Cerebellar cortex (tissue), 1 donor: ENCODE measurements at places on chromosomes 16 and 17.

DNA sequence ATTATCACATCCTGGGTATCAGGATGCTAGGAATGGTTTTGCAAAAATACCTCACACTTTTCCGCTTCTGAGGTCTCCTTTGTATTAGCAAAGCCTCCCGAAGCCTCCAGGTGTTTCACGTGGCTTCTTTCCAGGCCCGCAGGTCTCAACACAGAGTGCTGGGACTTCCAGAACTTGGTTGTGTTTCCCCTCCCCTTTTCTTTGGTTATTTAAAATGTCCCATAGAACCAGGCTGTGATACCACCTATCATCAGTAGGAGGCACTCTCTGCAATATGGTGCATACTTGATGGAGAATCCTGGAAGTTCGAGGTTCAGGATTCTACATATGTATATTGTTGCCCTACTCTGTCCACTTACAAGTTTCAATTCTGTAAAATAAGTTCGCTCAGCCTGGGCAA is 28.8 kb downstream of the ATP2C2 start:
- no peak for DNase-seq

DNA sequence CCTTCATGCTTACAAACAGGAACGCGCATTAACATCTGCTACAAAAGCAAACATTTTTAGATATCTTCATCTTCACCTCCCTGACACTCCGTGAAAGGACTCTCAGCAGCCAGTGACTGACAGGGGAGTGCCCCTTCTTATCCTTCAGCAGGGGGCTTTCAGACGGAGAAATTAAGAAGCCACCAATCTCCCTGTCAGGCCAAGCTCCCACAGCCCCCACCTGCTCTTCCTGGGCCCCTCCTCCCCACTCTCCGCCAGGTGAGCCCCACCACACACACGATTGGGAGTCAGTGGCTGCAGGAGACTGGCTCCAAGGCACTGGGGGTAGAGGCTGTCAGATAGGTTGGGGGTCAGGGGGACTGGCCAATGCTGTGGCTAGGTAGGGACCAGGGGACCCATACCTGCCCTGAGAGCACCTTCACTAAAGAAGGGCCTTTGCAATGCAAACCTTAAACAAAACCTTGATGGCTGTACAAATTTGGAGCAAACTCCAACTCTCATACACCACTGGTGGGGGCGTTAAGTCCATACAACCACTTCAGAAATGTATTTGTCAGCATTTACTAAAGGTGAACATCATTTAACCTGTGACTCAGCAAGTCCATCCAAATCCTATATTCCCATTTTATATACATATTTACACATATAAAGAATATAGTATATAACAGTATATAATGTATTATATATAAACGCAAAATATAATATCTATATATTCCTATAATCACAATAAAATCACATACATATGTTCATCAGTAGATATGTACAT is 232.2 kb downstream of the ZNF423 start:
- no peak for DNase-seq

GRCh38 chr17:18978655-18979054 is 25.9 kb downstream of the FAM83G start:
- no peak for DNase-seq

DNA sequence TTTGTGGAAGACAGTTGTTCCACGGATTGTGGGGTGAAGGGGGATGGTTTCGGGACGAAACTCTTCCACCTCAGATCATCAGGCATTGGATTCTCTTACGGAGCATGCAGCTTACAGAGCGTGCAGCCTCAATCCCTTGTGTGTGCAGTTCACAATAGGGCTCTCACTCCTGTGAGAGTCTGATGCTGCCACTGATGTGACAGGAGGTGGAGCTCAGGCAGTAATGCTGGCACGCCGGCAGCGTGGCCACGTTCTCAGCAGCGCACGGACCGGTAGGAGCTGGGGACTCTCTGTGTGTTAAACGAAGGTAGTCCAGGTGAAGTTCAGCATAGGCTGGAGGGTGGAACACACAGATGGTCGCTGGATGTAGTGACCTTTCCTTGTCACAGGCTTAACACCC is 37.8 kb downstream of the SEC14L1 start:
- peak; percentile 75 for DNase-seq

GRCh38 chr16:1526608-1527555 is 6.6 kb upstream of the TMEM204 start:
- no peak for DNase-seq

DNA sequence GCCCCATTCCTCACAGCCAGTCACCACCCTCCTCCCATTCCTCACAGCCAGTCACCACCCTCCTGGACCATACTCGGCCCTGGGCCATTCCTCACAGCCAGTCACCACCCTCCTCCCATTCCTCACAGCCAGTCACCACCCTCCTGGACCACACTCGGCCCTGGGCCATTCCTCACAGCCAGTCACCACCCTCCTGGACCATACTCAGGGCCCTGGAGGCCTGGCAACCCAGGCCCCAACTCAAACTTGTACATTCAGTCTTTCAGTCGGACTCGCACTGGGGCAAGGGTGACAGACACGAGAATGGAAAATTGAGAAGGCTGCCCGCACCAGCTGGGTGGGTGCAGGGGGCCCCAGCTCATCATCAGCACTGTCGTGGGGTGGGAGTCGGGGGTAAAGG is 30.4 kb upstream of the FOXK2 start:
- no peak for DNase-seq

- DNase-seq: no peak
These were observed 7.2 kb upstream of the MRPS23 start for GRCh38 chr17:57856792-57857620.

- DNase-seq: no peak
These were observed 20.3 kb downstream of the HASPIN start for GRCh38 chr17:3744014-3744413.

DNA sequence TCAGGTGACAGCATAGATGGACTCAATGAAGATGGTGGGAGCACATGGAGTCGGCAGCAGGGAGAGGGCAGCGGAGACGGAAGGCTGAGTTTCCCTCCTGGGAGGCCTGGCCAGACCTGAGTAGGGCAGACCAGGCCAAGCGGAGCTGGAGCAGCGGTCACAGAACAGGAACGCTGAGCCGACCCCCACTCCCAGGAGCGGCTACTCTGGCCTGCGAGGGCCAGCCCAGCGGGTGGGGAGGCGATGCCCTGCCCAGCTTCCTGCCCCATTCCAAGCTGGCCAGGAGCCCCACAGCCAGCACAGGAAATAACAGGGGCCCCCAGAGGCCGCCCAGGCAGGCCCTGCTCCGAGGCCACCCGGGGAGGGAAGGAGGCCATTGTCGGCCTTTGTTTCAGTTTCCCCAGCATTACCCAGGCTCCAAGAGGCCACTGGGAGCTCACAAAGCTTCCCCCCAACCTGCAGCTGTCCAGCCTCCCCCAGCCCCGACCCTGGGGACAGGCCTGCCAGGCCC is 79.8 kb downstream of the ZNF423 start:
- no peak for DNase-seq

GRCh38 chr16:67301080-67301782 is 21.9 kb downstream of the PLEKHG4 start:
- DNase-seq: no peak

DNA sequence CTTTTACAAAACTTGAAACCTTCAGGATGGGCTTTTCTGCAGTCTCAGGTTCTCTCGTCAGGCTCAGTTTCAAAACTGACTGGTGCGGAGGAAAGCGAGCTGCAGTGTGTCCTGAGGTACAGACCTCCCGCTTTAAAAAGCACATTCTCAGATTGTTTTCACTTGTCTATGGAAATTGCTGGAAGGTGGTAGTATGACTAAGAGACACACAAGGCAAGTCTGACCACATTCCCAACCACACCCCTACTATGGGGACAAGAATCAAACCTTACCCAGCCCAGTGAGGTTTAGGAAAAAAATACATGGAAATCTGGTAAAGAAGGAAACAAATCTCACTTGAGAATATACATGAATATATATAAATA is 18.2 kb downstream of the SRP68 start:
- DNase-seq: no peak

GRCh38 chr17:45088741-45089140 is 27.6 kb downstream of the NMT1 start:
- no peak for DNase-seq

DNA sequence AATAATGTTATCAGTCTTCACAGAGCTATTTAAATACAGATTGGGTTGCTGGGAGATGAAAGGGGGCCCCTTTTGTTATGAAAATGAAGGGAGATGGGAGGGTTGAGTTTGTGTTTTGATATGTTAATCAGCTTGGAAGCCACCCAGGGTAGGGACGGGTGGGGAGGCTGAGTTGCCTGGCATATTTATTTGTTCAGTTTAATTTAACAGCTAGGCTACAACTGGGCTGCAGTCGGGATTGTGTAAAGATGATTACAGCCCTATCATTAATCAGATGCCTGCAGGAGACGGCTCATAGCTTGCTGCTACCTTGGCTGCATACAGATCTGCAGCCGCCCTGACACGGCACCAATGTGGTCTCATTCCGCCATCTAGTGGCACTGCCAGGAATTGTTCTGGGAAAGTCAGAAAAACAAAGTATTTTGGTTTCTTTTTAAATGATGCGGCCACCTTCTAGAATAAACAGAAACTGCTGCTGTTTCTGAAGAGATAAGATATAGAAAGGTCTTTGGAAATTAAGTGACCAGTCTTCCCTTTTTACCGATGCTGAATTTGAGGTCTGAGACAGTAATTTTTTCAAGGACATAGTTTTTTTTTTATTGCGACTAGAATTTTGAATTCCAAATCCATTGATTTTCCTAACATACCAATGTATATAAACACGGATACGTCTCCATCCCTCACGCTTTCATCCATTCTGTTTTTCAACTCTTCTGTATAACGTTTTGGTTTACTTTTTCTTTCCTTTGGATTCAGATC is 458.0 kb upstream of the ASIC2 start:
- DNase-seq: peak; percentile 69

- DNase-seq: no peak
These were observed 141.8 kb downstream of the XYLT1 start for GRCh38 chr16:17328932-17329331.

DNA sequence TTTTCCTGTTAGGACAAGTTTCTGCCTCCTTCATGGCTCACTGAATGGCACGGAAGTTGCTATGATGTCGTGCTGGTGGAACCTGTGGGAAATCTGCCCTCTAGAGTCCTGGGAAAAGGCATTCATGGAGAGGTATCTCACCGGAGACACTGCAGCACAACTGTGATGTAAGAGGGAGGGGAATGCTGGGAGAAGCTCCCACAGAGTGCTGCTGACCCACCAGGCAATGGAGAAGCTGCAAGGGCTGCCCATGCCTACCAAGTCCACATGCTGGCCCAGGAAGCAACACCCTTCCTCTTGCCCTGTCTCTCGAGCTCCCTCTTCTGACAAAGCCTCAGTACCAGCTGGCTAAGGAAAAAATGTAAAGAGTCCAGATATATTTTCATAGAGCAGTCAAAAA is 45.2 kb upstream of the SLC5A11 start:
- DNase-seq: peak; percentile 24

GRCh38 chr17:40122136-40122998 is 596 bp downstream of the MSL1 start:
- no peak for DNase-seq

DNA sequence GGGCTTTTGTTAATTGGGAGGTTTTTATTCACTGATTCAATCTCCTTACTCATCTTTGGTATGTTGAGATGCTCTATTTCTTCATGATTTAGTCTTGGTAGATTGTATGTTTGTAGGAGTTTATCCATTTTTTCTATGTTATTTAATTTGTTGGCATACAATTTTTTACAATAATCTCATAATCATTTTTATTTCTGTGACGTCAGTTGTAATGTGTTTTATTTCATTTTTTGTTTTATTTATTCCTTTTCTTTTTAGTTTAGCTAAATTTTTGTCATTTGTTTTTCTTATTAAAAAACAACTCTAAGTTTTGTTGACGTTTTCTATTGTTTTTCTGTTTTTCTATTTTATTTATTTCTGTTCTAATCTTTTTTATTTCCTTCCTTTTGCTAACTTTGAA is 389.8 kb downstream of the HS3ST3B1 start:
- no peak for DNase-seq

- DNase-seq: peak; percentile 55
These were observed 60.8 kb upstream of the MED9 start for GRCh38 chr17:17416007-17416399.

DNA sequence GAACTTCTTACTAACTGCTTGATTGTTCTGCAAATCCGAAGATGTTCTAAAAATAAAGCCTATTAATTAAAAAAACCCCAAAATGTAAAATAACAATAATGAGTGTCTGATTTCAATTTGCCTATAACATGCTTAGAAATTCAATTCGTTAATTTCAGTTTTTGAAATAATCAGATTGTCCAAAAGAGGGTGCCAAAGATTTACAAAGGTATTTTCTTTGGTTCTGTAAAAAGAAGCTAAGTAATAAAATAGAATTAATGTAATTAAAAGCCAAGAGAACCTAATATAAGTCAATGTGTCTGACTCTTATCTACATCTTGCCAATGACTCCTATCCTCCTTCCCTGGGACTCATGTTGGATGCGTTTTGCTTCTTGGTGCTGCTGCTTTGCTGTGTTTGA is 75.0 kb upstream of the CPHXL start:
- peak; percentile 25 for DNase-seq
